ENCODE measurements at places on chromosomes 4 and X.

GRCh38 chrX:10538831-10539230 lies 81.6 kb downstream of the MID1 start:
- DNase-seq: no peak

DNA sequence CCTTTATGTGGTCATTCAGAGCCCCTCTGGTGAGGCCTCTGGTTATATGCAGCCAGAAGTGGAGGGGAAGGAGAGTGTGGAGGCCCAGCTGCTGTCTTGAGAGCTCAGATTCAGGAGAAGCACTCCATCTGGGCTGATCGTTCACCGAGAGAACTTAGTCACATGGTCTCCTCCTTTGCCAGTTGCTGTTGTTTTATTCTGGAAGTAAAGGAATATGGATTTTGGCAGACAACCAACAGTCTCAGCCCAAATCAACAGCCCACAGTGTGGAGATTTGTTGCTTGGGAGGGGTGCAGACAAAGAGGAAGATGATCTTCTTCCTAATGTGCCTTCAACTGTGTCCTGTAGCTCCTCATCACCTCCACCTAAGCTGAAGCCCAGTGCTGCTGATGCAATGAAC lies 355.4 kb downstream of the ANK2 start:
- DNase-seq: no peak

GRCh38 chr4:48027653-48028052 lies 11.1 kb downstream of the NIPAL1 start:
- DNase-seq: no peak

- no peak for DNase-seq
Measured at GRCh38 chrX:110086162-110086915, 83.4 kb downstream of the TMEM164 start.

DNA sequence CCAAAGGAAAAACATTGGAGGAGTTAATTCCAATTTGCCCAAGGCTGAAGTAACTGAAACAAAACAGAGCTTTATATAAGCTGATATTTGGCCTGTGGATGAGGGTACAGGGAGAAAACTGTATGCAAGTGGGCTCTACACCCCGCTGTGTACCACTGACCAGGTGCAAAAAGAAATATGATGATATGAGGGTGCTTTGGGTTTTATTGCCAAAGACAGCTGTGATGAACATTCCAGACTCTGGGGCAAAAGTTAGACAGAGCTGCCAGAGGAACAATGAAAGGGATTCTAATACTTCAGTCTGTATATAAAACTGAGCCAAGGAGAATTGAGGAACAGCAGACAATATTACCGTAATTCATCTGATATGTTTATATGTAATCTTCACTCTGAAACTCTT lies 117.4 kb downstream of the MID1 start:
- no peak for DNase-seq
